Epithelial cell of alveolus of lung (primary cell): ENCODE measurements at places on chromosomes 16 and 17. TPM values are rescaled to one million over a fixed set of nuclear protein-coding genes. Genes with fewer than 3 reads are reported as not detected.

The SHBG gene
- total RNA-seq, result 0.26 and 1.4 TPM in 2 replicates

The AANAT gene
- not detected in 2 replicates for total RNA-seq

The AGRP gene
- total RNA-seq, result not detected in 2 replicates

The TPPP3 gene
- 0.91 and 4.2 TPM in 2 replicates for total RNA-seq

The KRTAP9-7 gene
- total RNA-seq, result not detected in 2 replicates

The CLDN9 gene
- total RNA-seq, result 0.39 TPM in 1 of 2 replicates, not detected in the other

The CCDC43 gene
- 20.6 and 21.2 TPM in 2 replicates for total RNA-seq

The FAM117A gene
- 5.4 and 6.1 TPM in 2 replicates for total RNA-seq

The TEKT5 gene
- not detected in 2 replicates for total RNA-seq

The SLFN11 gene
- total RNA-seq, result 36.2 and 64.8 TPM in 2 replicates

The WFIKKN1 gene
- 0.13 and 2.6 TPM in 2 replicates for total RNA-seq

The FOXJ1 gene
- not detected in 2 replicates for total RNA-seq

The TEN1 gene
- total RNA-seq, result 18.2 and 19.6 TPM in 2 replicates

The MMD gene
- 118 and 275 TPM in 2 replicates for total RNA-seq

The CCL4 gene
- total RNA-seq, result not detected in 2 replicates
